ENCODE measurements at places on chromosomes 12 and 14. TPM values are rescaled to one million over a fixed set of nuclear protein-coding genes. Genes with fewer than 3 reads are reported as not detected.

GRCh38 chr12:47745485-47746041 is 13.1 kb downstream of the RAPGEF3 start:
- no peak for DNase-seq

DNA sequence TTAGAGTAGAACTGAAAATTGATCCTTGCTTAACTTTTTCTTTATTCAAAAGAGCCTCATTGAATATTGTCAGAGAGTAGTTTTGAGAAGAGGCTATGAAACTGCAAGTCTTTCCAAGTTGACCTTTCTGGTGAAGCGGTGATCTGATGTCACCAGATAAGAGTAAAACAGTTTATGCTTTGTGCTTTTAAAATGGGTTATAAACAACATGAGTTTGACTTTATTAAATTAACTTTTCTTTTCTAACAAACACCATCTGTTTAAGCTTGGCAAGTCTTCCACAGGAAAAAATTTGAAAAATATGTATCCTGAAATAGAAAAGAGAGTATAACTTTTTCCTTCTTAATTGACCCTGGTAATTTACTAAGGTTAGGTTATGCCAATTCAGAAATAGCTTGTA is 408.7 kb upstream of the NOVA1 start:
- peak; percentile 54 for DNase-seq

DNA sequence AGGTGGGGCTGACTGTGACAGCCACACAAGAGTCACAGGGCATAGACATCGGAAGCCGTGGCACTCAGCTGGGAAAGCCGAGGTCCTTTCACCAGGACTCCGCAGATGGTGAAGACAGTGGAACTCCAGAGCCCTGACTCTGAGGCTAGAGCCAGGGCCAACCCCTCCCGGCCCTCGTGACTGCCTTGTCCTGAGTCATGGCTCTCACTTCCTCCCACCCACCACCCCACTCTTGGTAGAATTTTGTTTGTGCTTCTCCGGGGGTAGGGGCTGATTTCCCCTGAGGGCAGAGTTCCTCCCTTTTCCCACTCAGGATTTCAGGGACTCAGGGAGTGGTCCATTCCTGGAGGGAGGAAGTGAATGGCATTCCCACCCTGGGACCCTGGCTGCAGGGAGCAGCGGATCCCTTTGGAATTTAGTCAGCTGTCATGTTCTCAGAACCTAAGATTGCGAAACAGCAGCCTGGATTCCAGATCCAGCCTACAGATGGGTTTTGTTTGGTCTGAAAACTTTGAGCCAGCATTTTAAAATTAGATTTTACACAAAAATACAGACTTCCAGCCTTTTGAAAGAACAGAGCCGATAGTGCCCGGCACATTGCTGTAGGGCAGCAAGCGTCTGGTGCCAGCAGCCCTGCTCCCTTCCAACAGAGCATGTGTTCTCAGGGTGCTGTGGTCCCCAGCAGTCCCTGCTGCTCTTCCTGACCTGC is 50.7 kb downstream of the TPCN1 start:
- peak; percentile 87 for DNase-seq

- no peak for DNase-seq
Observed at GRCh38 chr14:41957459-41957858, 350.8 kb downstream of the LRFN5 start.

GRCh38 chr14:34251662-34252061 is 210.4 kb downstream of the SPTSSA start:
- peak; percentile 73 for DNase-seq

KRT80 gene
- 5.8 TPM for polyA plus RNA-seq

CCDC196 gene
- polyA plus RNA-seq: not detected

HOTAIR gene
- 3.1 TPM for polyA plus RNA-seq

Measured in muscle of leg (tissue), 16 donors.